NCI-H526 (cell line): ENCODE measurements at places on chromosomes 16 and 17.

- no peak for DNase-seq
Measured at GRCh38 chr17:9676820-9677310, 31.5 kb downstream of the USP43 start.

DNA sequence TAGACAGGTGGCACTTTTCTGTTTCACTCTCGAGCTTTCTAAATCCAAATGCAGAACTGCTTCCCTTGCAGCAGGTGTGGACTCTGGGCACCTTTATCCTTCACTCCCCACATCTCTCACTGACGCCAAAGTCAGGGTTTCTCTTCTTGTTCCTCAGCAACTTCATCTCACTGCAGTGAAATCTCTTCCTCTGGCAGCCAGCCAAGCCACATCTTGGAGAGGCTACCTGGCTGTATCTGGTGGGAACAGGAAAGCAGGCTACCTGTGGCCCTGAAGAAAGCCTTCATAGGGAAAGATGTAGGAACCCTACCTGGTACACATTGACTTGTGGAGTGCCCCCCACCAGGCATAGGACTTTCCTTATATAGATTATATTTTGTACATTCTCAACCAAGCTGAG lies 159.1 kb downstream of the UTP18 start:
- DNase-seq = no peak

DNA sequence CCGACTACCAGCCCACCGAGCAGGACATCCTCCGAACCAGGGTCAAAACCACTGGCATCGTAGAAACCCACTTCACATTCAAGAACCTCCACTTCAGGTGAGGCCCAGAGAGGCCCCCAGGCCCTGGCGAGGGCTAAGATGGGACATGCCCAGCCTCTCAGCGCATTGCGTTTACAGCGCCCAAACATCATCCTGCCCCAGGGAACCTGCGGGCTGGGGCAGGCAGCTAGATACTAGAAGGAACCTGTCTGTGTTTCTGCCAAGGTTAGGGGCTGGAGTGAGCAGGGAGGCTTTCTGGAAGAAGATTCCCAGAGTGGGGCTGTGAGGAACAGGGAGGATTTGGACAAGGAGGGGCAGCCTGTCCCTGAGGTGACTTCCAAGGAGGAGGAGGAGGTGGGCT lies 90.6 kb downstream of the AMFR start:
- no peak for DNase-seq

GRCh38 chr16:61968242-61969076 lies 67.8 kb downstream of the CDH8 start:
- no peak for DNase-seq

DNA sequence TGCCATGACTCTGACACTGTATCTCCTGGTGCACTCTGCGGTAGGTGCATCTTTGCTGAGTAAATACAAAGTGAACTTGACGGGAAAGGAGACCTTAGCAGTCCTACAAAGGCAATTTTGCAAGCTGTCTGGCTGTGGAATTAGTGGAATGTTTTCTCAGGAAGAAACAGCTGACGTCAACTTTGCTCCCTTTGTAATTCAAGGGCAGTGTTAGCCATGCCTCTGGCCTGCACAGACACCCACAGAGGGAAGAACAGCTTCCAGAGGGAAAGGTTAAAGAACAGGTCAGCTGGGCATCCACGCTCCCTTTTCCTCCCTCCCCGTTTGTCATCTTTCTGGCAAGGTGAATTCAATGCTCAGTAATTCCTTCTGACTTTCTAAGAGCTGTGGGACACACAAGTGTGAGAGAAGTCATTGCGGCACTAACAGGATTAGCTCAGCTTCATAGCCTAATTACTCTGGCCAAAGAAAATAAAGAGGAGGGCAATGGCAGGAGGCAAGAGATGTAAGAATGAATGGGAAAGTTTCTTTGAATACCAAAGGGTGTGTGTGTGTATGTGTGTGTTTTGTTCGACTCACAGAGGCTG lies 476.9 kb upstream of the GOT2 start:
- no peak for DNase-seq

DNA sequence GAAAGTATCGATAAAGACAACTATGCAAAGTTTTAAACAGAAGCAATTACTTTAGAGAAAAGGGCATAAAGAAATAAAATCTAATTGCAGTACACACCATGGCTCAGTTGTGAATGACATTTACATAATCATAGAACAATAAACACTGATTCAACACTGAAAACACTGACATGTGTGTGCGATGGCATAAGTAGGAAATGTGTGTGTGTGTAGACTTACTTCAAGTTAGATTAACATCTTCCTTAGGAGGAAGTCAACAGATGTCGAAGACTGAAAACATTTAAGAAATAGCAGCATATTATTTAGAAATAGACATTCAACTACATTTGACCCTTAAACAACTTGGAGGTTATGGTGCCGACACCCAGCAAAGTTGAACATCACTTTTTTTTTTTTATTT lies 172.4 kb downstream of the STX8 start:
- no peak for DNase-seq

DNA sequence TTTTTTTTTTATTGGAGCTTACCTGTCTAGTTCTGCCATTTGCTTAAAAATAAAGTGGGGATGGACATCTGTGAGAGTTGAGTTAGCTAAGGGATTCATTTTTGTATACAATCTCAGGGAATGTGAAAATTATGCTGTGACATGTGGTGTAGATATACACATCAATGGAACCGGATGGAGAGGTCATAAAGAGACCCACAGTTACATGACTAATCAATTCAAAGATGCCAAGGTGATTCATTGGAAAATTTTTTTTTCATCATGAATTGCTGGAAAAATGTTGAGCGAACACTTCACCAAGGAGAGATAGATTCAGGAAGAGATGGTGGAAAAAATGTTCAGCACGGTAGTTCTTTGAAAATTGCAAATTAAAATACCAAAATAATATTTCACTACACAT lies 605.4 kb upstream of the KIF2B start:
- no peak for DNase-seq
